ENCODE measurements at places on chromosomes 4 and X.

GRCh38 chrX:103774070-103774642 lies 2.5 kb upstream of the PLP1 start:
- DNase-seq = no peak

- no peak for DNase-seq
These were observed 106.6 kb downstream of the CEP135 start for GRCh38 chr4:56055027-56055977.

DNA sequence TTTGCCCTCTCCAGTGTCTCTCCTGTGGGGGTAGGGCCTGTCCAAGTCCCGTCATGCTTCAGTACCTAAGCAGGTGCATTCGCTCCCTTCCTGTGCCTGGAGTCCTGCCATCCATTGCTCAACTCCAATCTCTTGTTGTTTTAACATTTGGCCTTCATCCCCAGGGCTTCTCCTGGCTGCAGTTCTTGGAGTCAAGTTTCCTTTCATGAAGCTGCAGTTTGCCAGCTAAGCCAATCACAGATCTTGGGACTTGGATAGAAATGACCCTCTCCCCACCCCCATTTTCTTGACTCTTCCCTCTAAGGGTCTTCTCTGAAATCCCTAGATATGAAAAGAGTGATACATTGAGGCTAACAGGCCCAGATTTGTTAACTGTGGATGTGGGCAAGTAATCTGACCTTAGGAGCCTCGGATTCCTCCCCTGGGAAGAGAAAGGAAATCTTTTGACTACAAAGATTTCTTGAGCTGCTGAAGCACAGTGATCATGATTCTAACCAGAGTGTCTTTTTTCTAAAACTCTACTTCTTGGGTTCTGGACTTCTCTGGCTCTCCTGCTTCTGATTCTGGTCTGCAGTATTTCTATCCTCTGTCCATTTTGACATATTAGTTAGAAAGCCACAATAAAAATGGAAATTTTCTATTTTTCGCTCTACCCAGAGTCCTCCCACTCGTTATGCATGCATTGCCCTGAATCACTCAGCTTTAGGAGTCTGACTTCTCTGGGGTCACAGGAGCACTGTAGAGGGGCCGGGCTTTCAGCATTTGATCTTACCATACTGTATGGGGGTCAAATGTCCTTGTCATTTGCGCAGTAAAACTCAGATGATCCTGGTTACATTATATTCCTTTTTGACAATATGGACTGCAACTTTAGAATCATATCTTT lies 61.0 kb downstream of the CHRNA9 start:
- no peak for DNase-seq

DNA sequence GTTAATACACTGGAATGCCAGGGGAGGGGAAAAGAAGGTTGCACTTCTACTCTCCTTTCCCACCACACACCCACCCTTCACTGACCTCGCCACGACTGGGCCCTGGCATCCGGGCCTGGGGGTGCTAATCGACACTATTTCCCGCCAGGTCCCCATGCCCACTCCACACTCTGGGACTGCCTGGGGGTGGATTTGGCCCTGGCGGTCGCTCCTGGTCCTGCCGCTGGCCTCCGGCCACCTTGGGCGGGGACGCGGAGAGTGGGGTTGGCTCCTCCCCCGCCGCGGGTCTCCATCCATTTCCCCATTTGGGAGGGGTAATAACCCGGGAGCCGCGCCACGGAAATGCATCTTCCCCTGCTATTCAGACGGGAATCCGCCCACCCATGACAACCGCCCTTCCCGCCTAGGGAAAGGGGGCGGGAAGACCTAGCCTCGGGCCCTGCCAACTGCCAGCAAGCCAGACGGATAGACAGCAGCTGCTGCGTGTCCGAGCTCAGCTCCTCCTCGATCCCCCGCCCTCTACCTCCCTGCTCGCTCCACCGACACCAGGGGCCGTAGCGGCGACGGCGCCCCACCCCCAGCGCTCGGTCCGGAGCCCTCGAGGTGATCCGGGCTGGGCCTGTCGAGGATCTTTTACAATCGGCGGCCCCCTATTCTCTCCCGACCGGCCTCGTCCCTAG lies 78.1 kb downstream of the RLIM start:
- DNase-seq = no peak

DNA sequence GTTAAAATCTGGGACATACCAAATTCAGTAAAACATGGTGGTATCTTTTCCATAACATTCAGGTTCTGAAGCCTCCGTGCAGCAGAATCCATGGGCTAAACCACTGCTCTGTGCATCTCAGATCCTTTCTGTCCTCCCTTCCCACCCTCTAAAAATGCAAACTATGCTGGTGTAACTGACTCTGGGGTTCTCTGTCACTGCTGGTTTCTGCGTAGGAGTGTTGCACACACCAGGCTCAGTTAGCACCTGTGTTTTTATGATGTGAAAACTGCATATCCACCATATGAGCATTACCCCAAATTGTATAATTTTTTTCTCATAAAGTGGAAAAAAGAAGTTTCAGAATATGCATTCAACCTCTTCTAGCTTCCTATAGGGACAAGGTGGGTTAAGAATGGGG lies 22.4 kb upstream of the IL21 start:
- no peak for DNase-seq

DNA sequence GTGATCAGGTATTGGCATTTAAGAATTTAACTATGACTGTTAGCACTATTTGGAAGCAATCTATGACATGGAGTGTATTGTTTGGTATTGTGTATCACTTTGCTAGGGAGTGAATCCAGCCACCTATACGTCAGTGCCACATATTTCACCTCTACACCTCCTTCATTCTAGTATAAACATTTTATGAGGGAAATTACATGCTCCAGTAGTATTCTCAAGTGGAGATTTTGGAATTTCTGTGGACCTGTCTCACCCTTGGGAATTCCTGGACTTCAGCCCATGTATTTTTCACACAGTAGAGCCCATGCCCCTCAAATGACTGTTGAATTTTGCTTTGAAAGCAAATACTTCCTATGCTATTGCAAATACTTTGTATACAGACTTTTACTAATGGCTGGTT lies 11.3 kb downstream of the BST1 start:
- no peak for DNase-seq

DNA sequence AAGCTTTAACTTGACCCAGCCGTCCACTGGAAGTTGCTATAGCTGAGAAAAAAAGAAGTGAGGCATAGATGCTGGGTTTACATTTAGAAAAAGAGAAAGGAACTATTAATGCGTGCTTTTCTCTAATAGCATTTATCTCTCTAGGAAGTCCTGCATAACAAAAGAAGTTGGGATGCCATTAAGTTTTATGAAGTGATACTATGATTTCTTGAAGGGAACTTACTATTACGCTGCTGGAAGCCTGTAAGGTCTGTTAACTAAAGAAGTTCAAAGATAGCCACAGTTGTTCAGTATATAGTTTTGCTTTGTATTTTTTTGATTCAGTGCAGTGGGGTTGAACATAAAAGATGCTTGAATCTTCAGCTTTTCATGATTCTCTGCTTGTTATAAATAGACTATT lies 203.4 kb downstream of the CCSER1 start:
- DNase-seq = no peak

- no peak for DNase-seq
These were observed 180.9 kb downstream of the SMIM20 start for GRCh38 chr4:26094911-26095310.

- no peak for DNase-seq
These were observed 46.9 kb upstream of the TAB3 start for GRCh38 chrX:30935985-30936384.

DNA sequence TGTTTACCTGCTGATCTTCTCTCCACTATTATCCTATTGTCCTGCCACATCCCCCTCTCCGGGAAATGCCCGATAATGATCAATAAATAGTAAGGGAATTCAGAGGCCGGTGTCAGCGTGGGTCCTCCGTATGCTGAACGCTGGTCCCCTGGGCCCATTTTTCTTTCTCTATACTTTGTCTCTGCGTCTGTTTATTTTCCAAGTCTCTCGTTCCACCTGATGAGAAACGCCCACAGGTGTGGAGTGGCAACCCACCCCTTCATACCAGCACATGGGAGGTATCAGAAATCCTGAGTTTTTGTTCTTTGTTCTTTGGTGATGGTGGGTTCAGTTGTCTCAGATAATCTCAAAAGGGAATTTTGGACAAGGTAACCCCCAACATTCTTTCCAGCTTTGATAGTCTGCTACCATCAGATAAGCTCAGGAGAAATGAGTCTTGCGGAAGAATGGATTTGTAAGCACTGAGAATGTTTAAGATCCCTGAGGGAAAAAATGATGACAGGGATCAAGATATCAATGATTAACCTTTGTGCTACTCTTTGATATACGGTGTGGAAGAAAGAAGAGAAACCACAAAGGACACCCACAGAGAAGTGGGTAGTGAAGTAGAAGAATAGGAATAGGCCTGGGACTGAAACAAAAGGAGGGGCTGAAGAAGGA lies 117.9 kb downstream of the CEP44 start:
- no peak for DNase-seq

DNA sequence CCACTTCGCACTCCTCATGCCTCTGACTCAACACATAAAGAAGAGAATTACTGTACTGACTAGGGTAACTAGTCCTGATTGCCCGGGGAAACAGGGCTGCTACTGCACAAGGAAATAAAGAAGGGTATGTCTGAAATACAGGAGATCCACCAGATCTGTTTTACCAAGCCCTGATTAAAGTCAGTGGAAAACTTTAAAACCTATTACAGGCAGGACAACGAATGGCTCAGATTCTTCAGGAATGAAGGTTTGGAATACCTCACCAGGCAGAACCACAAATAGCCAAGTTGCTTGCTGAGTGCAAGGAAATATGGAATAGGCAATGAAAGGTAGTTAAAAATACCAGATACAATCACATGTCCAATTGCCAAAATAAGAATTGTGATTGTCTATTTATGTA lies 17.3 kb downstream of the LAMTOR3 start:
- DNase-seq = no peak

- no peak for DNase-seq
These were observed 596.5 kb downstream of the NLGN4X start for GRCh38 chrX:5632061-5632614.

GRCh38 chrX:21528076-21528475 lies 130.1 kb downstream of the KLHL34 start:
- DNase-seq = no peak

- no peak for DNase-seq
These were observed 86.2 kb upstream of the HPRT1 start for GRCh38 chrX:134373736-134374135.

- DNase-seq = no peak
These were observed 161.0 kb downstream of the PPP1R2C start for GRCh38 chrX:42616981-42617380.

DNA sequence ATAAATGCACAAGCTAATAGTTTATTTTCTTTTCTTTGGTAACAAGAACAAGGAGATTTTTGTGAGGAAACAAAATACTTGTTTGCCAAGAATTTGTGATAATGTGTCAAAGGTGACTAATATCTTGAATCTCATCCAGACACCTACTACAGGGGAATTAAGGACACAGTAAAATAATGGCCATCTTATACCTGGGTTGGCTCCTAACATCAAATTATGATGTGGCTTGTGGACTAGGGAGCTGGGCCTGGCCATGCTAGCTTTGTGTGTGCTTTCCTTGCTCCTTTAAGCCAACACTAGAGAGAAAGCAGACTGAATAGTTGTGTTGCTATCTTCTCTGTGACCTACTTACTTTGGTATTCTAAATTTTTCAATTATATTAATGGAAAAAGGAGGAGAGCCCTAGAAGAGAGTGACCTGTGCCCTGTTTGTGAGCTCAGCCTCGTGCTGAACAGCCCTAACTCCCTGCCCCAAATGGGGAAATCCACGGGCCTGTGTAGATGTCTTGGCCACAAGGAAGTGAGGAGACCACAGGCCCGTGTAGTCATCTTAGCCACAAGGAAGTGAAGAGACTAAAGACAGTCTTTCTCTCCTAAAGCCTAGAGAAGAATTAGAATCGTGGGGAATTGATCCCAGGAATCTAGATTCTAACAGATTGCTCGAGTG lies 23.3 kb downstream of the ARHGAP24 start:
- DNase-seq = no peak

DNA sequence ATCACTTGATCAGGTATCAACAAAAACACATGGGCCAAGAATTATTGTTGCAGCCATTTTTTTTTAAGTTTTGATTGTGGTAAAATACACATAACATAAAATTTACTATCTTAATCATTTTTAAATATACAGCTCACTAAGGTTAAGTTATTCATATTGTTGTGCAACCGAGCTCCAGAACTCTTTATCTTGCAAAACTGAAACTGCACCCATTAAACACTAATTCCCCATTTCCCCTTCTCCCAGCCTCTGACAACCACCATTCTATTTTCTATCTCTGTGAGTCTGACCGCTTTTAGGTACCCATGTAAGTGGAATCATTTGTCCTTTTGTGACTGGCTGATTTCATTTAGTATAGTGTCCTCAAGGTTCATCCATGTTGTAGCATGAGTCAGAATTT lies 126.2 kb upstream of the NDP start:
- DNase-seq = no peak

GRCh38 chr4:71907071-71907470 lies 123.2 kb upstream of the GC start:
- no peak for DNase-seq

GRCh38 chrX:68261060-68261672 lies 172.1 kb downstream of the OPHN1 start:
- no peak for DNase-seq

GRCh38 chrX:53288189-53288588 lies 6.8 kb upstream of the IQSEC2 start:
- no peak for DNase-seq

DNA sequence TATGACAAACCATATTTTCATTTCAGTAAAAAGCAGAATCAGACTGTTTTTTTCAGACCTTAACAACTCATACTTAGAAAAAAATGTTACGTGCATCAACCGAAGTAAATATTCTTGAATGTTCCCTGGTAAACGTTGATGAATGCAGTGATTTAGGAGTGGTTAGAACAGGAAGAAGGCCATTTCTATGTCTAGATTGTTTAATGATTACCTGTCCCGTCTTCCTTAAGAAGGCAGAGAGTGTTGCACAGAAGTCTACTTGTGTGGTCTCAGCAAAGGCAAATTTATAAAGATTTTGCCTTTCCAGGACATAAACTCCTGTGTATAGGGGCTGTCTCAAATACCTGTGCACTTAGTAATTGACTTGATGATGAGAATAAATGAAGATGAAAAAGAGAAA lies 134.5 kb downstream of the MGST2 start:
- DNase-seq = no peak

- DNase-seq = no peak
These were observed 46.9 kb downstream of the MTM1 start for GRCh38 chrX:150615356-150615755.

DNA sequence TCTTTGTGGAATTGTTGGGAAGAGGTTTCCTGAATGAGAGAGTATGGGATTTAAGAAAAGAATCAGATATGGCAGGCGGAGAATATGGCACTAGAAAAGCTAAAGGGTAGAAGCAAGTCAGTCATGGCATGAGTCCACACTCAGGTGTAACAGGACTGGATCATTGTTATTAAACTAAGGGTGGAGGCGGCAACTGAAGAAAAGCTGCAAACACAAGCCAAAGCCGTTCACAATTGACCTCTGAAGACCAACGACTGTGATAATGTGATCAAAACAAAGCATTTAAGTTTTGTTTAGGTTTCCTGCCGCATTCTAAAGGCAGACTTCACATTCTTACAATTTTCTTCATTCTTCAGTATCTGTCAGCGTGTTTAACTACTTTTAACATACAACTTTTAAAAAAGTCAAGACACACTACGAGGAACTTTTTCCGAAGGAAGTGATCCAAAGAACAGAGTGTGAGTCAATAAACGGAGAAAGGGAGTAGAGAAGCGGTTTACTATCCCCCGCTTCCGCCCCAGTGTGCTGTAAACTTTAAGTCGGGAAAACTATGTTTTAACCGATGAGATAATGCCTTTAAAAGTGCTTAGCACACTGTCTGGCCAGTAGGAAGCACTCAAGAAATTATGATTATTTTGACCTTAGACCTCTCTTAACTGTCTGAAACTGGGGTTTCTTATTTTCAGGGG lies 909 bp upstream of the SLAIN2 start:
- DNase-seq = no peak

GRCh38 chr4:176464748-176465147 lies 145.0 kb downstream of the SPCS3 start:
- no peak for DNase-seq

All from stimulated activated CD8-positive, alpha-beta memory T cell treated with anti-CD3 and anti-CD28 coated beads, Interleukin-4, amount 100 ng/mL, for 1 hour (primary cell).